ENCODE measurements at places on chromosomes 2 and 18.
A peak's percentile ranks its signal among the peaks of the same experiment; 100 is the strongest.

DNA sequence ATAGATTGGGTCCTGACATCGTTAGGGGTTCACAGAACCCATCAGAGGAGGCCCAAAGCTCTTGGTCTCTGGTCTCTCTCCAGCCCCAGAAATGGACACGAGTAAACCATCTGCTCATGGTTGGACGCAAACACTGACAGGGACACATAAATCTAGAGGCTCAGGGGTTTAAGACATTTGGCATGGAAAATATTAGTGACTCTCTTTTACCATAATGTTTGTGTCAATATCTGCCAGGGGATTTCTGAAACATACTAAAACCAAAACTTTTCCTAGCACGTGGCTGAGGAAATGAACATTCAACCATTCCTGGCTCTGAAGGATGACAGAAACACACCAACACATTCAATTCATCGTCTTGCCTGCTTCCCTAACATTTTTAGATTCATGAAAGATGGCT lies 226.2 kb downstream of the SP3 start:
- no peak for DNase-seq

DNA sequence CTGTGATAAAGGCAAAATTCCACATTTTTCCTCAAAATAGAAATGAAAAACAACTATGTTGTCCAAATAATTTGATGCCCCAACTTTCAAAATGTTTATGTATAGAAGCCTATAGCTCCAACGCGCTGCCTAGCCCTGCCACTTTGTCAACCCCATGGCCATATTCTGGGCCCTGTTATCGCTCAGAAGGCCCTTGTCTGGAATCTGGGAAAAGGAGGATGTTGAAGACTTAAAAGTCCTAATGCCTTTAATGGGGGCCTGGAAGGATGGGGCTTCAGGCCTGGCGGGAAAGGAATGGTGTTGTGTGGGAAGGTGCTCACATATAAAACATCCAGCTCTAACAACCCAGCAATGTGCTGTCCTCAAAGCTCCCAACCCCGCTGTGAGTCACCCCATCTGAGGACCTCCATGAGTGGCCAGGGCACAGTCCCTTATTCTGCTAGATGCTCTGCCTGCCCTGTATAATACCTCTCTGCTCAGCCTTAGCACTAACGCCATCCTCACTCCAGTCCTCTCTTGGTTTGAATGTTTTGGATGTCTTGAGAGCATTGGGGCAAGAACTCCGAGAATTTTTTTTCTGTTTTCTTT lies 86.0 kb downstream of the ACSL3 start:
- no peak for DNase-seq

- no peak for DNase-seq
Observed at GRCh38 chr2:200860092-200860795, 4.2 kb downstream of the CLK1 start.

- no peak for DNase-seq
Observed at GRCh38 chr2:143528021-143528420, 398.8 kb downstream of the ARHGAP15 start.

DNA sequence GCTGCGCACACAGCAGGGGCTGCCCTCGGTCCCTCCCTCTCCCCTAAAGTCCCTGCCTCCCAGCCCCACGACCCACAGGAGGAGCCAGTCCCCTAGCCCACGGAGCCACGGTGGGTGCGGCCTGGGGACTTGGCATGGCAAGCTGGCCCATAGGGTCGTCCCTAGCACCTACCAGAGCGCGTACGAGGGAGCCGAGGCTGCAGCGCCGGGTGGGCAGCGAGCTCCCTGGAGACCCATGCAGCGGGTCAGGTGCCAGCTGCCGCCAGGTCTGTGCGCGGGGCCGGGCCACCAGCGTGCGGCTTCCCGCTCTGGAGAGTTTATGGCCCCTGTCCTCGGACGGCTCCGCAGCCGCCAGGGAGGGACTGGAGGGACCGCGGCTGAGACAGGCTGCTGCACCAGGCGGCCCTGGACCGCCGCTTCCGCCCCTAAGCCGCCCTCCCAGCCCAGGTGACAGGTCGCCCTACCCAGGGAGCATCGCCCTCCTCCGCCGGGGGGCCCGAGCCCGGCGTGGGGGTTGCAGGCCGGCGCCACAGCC lies 273.6 kb downstream of the CCDC74A start:
- no peak for DNase-seq

GRCh38 chr2:218893349-218894150 lies 12.9 kb downstream of the WNT10A start:
- DNase-seq: no peak

GRCh38 chr18:77086034-77086433 lies 46.5 kb downstream of the MBP start:
- DNase-seq: no peak

DNA sequence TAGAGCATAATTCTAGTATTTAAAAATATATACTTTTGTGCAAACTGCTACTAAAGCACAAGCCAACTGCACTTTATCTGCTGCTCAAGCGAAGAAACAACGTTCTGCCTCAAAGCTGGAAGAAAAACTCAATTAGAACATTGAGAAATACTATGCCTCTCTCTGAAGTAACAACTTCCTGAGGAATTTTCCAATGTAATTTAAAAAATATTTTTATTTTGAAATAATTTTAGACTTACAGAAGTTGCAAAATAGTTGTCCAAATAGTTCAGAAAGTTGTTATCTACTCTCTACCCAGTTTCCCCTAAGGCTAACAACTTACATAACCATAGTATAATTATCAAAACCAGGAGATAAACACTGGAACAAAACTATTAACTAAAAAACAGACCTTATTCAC lies 12.3 kb upstream of the POLI start:
- no peak for DNase-seq

- DNase-seq: no peak
Observed at GRCh38 chr2:98084869-98085238, 2.1 kb upstream of the VWA3B start.

GRCh38 chr2:207286106-207286505 lies 120.4 kb upstream of the KLF7 start:
- no peak for DNase-seq

DNA sequence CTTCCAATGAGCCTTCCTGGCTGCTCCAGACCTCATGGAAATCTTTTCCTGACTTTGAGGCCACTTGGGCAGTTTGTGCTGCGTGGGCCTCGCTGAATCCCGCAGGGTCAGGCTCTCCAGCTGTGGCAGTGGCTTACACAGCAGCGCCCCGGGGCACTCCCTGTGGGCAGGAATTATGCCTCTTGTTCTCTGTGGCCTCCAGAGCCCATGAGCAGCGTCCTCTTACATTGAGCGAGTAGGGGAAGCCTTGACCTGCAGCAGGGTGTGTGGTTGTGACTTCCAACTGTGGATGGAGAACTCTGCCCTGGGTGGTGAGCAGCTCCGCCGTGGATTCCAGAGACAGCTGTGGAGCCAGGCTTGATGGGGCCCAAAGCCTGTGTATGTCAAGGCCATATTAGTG lies 180.8 kb downstream of the GLI2 start:
- DNase-seq: no peak

DNA sequence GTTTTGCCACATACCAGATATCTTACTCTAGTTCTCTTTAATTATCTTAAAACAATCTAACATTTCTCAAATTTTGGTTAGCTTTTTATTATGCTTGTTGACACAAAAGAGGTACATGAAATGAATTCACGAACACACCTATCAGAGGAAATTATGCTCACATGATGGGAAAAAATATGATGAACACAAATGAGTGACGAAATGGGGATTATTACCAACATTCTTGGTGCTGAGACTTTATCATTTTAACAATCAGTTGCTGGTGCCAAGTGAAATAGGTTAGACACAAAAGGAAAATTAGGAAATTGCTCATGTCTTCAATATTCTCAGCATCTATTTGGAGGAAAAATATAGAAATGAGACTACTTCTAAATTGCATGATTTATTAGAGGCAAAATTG lies 944.7 kb upstream of the NRXN1 start:
- no peak for DNase-seq

- peak; percentile 37 for DNase-seq
Observed at GRCh38 chr2:25548601-25549000, 124.8 kb downstream of the DTNB start.

- peak; percentile 51 for DNase-seq
Observed at GRCh38 chr18:9333441-9334328, 888 bp upstream of the TWSG1 start.

DNA sequence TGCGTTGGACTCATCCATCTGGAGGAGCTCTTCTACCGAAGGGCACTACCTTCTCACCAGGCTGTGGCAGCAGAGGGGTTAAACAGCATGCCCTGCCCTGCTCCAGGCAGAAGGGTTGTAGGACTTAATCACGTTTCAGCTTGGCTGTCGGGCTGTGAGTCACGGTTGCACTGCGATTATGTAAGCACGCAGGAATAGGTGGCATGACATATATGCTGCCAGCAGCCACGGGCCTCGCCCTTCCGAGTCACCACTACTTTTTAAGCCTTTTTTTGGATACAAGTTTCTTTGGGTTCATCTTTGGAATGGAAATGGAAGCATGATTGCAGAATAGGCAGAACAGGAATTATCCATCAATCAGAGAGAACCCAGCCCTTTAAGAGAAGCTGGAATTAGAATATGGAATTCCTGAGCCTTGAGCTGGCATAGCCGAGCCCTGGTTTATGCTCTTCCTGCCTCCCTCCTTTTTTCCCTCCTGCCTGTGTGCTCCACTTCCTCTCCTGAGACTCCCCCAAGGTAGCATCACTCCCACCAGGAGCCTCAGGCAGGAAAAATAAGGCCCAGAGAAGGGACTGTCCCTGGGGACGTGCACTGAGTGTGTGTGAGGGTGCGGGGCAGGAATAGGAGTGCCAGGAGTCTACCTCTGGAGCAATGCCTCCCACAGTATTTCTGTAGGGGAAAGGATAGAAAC lies 86.8 kb downstream of the SEMA4F start:
- DNase-seq: no peak

DNA sequence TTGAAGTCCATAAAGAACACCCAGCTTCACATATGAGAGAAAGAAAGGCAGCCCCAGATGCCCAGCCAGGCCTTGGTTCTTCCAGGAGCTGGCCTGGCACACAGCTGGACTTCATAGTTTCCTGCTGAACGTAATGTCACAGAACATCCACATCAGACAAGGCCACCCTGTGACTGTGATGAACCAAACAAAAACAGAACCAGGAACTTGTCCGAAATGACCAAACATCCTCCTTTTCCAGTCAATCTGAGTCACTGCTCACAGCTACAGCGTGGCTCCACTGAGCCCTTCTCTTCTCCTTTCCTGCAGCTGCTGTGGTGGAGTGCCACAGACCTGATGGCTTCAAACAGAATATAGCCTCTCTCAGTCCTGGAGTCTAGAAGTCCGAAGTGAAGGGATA lies 45.4 kb upstream of the PAPOLG start:
- DNase-seq: no peak

DNA sequence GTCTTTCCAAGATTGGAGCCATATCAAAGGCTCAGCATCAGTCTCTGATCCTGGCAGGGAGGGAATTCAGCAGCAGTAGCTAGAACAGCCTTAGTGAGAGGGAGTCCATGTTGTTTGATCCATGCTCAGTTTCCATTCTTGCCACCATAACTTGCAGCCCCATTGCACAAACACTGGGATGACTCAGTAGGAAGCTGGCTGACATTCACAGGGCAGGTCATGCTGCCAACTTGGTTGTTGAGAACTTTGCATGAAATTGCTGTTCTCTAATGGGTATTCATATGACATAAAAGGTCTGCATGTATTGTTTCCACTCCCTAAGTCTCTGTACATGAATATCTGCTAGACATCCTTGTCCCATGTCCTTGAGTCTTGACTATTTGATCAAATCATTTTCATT lies 29.9 kb upstream of the STAT4 start:
- no peak for DNase-seq

GRCh38 chr2:85710687-85711577 lies 16.8 kb downstream of the GNLY start:
- no peak for DNase-seq

DNA sequence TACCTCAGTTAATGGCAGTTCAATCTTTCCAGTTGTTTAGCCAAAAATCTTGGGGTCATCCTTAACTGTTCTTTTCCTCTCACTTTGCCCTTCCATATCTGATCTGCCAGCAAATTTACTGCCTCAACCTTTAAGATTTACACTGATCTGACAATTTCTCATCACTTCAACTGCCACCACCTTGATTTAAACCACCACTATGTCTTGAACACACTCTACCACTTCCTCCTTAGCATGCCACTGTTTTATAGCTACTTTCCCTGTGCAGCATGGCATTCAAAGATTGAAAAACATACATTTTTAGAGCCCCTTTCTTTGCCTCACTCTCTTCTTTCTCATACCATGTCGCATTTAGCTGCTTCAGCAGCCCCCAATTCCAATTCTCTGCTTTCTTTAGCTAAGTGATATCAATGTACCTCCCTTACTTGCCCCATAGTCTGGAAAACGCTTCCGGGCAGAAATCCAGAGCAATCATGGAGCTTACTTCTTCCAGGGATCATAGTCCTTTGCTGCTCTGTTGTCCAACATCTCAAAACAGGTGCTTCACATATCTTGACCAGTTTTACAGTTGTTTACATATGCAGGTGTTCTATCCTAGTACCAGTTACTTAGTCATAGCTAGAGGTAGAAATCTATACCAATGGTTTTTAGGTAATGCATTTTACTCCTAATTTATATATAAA lies 10.9 kb downstream of the PGAP1 start:
- DNase-seq: no peak

- no peak for DNase-seq
Observed at GRCh38 chr2:23703037-23703582, 223.8 kb downstream of the ATAD2B start.

GRCh38 chr2:98036349-98037000 lies 40.7 kb upstream of the TMEM131 start:
- DNase-seq: no peak

DNA sequence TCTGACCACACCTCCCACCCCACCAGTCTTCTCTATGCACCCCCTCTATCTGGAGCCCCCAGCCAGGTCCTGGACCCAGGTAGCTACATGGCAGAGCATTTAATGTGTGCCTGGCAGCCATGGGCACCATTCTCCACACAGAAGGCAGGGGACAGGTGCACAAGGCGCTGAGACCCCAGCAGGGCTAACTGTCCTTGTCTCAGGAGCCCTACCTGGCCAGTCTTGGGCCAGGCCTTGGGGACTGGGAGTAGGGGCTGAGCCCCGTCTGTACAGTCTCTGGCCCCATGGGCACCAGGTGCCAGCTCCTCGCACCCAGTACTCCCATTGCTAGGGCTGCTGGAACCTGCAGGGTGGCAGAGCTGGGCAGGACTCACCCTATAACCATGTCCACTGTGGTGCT lies 2.9 kb downstream of the GNLY start:
- no peak for DNase-seq

GRCh38 chr2:68365087-68365486 lies at the start of gene PLEK:
TSS of gene PLEK (plus strand) at chr2:68365282. CDS start at chr2:68365352, 70 bp downstream.
- no peak for DNase-seq
